ENCODE measurements at places on chromosomes 2 and 18.

DNA sequence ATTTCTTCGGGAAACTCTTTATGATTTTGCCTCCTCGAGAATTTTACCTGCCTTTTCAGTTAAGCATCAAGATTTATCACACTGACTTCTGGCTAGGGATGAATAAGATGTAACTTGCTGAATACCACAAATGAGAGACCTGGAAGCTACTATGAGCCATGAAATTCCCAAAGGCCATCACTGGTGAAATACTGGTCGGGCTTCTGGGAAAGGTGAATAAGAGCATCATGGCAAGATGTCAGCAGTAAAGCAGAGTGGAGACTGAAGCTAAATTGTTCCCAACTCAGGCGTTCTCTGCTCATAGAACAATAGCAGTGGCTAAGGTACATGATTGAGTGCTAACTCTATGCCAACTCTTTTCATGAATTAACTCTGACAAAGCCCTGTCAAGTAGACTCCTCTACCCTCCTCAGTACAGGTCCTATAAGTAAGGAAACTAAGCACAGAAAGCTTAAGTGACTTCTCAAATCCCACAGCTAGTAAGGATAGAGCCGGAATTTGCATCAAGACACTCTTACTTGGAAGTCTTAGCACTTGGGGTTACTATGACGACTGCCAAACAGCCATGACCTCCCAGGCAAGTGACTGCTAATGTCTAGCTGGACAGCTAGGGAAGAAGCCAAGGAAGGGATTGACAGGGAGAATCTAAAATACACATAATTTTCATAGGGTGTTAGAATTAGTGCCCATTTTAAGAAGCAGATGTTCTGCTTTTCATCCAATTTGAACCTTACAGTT, 22.7 kb upstream of the DSC3 start:
- no peak for DNase-seq

- no peak for DNase-seq
Observed at GRCh38 chr2:241933179-241933911, 63.8 kb downstream of the RTP5 start.

GRCh38 chr2:23363831-23364230, 21.1 kb upstream of the KLHL29 start:
- no peak for DNase-seq

GRCh38 chr2:112314856-112315255, 39.5 kb downstream of the ZC3H6 start:
- no peak for DNase-seq

DNA sequence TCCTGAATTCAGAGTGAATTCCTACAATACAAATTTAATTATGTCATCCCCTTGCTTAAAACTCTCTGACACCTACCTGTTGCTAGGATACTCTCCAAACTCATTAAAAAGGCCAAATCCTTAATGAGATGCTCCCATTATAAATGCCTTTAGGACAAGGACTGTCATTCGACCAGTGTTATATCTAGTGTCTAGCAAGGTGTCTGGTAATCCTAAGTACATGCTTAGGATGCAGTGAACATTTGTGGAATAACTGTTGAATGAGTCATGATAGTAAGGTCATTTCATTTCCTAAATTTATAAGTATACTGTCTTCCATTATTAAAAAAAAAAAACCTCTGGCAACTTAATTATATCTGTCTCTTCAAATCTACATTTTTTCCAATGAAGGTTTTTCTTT, 588.9 kb upstream of the NRXN1 start:
- no peak for DNase-seq

DNA sequence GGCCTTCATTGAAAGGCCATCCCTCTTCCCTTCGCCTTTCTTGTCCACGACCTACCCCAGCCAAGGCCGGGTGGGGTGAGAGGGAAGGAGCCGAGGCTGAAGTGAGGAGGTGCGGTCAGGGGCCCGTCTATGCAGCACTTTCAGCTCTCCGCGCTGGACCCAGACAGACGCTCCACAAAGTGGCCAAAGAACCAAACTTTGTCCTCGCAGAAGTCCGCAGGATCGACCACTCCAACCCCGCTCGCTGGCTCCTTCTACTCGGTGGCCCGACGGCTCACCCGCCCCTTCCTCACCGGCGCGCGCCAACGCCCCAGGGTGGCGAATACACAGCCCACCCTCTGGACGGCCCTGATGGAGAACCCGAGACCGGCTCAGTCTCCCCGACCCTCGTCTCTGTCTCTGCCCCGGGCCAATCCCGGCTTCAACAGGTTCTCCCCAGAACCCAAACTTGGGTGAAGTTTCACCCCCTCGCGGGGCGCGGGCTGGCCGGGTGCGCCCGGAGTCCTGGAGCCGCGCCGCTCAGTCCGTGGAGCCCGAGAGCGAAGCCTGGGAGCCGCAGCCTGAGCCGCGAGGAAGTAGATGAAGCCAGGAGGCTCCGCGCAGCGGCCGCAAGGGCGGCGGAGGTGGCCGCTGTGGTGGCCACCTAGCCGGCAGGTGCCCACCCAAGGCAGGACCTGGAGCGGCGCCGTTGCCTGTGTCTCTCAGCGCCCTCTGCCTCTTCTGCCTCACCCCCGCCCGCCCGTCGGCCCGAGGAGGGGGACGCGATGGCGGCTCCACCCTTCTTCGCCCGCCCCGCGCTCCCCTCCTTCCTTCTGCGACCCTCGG, 26.7 kb upstream of the ALPP start:
- DNase-seq: no peak

DNA sequence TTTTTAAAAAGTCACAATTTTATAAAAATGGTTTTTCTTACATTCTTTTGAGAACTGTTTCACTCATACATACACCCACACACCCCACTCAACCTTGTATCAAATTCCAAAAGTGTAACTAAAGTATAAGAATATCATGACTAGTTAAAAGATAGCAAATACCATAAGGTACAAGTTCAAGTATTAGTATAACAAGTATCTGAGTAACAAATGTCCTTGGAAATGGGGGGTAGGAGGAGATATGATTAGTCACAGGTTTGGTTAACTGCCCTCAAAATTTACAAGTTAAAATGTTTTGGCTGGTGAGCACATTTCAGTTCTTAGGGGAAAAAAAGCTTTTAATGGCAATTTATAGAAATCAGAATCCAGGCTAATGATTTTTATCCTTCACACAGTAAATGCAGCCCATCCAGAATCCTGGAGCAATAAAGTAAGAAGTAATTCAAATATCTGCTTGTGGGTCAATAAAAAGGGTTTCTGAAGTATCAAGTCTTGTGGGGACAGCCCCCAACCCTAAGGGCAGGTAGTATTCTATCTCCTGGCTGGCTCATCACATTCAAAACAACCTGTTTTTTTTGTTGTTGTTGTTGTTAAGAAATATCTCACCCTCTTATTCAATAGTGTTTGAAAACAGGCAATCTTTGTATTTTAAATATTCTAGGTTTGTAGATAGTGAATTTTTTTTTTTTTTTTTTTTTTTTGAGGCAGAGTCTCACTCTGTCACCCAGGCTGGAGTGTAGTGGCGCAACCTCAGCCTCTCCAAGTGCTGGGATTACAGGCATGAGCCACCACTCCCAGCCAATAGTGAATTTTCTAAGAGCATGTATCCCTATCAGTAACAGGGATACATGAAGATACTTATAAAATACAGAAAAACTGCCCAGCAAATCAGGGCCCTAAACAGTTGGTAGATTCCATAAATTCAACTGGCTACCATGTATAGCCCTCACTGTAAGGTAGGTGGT, 14.5 kb downstream of the IAH1 start:
- DNase-seq: no peak

- no peak for DNase-seq
Observed at GRCh38 chr2:26852405-26853306, 4.7 kb downstream of the DPYSL5 start.

DNA sequence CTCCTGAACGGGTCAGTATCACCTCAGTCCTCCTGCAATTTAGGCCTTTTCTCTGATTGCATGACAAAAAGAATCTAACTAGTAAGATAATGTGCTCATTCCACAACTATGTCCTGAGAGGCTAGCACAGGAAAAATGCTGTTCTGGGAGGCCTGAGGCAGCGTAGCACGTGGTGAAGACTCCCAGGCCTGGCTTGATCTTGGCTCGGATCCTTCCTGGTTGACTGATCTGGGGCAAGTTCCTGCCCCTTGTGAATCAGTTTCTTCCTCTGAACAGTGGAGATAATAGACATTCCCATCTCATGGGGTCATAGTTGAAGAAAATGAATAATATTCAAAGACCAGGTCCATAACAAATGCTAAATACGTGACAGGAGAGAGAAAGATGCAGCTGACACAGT, 12.3 kb downstream of the FBLN7 start:
- no peak for DNase-seq

- no peak for DNase-seq
Observed at GRCh38 chr2:23789012-23789411, 137.9 kb downstream of the ATAD2B start.

GRCh38 chr2:109068811-109069210, 60.2 kb upstream of the SH3RF3 start:
- DNase-seq: no peak

DNA sequence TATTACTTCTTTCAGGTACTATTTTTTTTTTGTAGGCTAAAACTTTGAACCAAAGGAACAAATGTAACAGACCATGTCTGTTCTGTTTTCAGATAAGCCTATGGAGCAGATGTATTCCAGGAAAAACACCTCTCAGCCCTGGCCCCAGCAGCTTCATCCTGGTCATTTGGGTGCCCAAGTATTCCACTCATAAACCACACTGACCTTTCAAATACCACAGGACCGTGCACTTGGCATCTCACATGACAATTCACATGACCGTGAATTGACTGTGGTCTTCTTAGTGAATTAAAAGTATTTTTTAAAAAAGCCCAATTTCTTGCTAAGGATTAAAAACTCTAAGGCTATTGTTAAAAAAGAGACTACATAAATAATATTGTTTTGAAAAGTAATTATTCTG, 50.2 kb downstream of the SMIM21 start:
- no peak for DNase-seq

- DNase-seq: no peak
Observed at GRCh38 chr2:114550895-114551793, 108.7 kb downstream of the DPP10 start.

DNA sequence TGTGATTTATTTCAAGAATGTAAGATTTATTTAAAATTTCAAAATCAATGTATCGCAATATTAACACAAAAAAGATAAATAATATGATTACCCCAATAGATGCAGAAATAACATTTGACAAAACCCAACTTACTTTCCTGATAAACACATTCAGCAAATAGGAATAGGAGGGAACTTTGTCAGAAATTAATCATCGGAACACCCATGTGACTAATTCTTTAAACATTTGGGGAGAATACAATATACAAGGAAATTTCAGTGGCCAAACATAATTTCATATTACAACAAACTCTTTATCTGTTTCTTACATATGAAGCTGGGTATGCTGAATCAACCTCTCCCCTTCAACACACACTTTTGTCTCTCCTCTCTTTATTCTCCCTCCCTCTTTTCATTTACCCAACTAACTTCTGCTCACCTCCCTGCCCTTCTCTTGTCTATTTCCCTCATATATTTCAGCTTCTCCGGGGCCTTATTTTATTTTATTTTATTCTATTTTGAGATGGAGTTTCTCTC, 309.6 kb upstream of the CNTNAP5 start:
- no peak for DNase-seq

GRCh38 chr18:78790511-78790910, 189.1 kb upstream of the SALL3 start:
- no peak for DNase-seq
